ENCODE measurements at places on chromosomes 5 and 9. TPM values are rescaled to one million over a fixed set of nuclear protein-coding genes. Genes with fewer than 3 reads are reported as not detected.

DNA sequence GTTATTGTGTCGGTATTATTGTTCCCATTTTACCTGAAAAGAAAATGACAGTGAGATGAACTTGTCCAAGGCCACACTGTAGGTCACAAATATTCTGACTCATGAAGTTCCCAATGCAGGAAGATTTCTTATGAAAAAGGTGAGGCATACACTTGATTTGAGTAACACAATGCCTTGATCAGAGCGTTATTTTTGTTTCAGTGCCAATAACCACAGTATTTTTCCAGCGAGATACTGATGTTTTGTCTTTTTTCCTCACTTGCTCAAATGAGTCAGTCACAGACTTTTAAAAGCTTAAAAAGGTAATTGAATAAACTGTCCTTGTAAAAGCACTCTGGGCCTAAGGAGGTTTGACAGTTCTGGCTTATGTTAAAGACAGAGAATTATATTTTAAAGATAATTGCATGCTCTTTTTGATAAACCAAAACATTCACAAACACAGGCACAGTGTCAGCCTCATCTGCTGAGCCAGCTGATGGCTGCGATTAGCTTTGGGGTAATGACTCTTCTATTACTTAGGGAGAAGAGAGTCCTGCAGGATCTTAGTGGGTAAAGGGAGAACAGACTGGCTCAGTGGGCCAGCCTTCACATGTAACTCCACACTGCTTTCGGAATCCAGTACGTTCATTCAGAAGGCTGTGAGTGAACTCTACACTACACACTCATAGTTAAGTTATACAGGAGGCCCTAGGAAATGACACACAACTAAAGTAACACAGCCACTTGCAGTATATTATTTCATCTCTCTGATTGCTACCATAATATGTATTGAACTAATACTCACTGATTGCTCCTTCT lies 165.5 kb upstream of the CD180 start:
- DNase-seq = no peak

The CD74 gene
- total RNA-seq = 444 TPM

- DNase-seq = no peak
Measured at GRCh38 chr5:135565266-135565665, 13.5 kb downstream of the CXCL14 start.

DNA sequence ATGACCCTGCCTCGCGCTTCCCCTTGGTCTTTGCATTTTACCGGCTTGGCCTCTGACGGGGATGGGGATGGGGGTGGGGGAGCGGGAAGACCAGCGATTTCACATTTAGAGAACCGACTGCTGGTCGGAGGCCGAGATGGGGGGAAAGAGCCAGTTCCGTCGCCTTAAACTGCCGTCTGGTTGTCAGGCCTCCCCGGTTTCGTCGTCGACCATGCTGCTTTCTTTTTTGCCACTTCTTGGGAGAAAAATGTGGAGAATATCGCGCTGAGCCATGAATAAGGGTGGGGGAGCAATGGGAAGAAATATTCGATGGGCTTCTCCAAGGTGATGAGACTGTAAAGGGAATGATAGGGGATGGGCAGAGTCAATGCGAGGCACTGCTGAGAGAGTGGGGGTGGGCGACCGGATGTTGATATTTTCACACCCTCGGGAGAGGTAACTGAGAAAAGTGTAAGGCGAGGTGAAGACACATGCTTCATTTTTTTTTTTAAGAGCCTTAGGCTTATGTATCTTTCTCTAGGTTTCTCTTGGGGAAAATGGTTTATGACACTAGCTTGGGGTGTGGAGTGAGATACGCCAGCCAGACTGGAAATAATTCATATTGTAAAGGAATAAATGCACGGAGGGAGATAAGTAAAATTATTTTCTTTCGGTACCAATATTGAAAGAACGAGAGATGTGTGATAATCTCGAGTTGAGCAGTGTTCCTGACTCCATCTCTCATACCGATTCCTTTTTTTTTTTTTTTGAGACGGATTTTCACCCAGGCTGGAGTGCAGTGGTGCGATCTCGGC lies 1.1 kb downstream of the KIF2A start:
- peak; percentile 47 for DNase-seq

The LCN15 gene
- not detected for total RNA-seq

The FIBCD1 gene
- total RNA-seq = not detected

- DNase-seq = no peak
Measured at GRCh38 chr5:111779260-111779921, 22.4 kb upstream of the NREP start.

The SLC34A1 gene
- 0.26 TPM for total RNA-seq

- no peak for DNase-seq
Measured at GRCh38 chr5:8340739-8341344, 471.9 kb downstream of the MTRR start.

The DNAJC18 gene
- 30.0 TPM for total RNA-seq

DNA sequence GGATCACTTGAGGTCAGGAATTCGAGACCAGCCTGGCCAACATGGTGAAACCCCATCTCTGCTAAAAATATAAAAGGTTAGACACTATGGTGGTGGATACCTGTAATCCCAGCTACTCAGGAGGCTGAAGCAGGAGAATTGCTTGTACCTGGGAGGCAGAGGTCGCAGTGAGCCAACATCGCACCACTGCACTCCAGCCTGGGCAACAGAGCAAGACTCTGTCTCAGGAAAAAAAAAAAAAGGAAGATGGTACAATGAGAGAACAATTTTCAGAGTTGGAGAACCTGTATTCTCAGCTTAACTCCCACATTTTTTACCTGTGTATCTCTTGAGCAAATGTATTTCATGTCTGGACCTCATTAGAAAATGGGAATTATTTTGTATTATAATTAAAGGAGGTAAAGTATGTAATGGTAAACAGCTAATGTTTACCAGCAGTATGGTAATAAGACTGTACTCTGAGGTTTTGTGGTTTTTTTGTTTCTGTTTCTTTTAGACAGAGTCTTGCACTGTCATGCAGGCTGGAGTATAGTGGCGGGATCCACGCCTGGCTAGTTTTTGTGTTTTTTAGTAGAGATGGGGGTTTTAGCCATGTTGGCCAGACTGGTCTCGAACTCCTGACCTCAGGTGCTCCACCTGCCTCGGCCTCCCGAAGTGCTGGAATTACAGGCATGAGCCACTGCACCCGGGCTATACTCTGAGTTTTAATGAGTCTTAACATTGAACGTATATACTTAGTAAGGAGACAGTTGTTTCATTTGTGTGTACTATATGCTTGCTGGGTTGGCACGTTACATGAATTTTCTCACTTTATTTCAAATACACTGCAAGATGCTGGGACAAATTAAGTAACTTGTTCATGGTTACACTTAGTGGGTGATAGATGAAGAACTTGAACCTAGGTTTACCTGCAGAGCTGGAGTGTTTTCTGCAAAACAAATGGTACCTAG lies 16.2 kb downstream of the UHRF2 start:
- peak; percentile 40 for DNase-seq

GRCh38 chr9:92141144-92142129 lies 26.2 kb upstream of the SPTLC1 start:
- DNase-seq = no peak

The C1QTNF2 gene
- not detected for total RNA-seq

The PCDHB10 gene
- total RNA-seq = not detected

The HSDL2 gene
- total RNA-seq = 13.2 TPM

The ZCCHC10 gene
- 37.6 TPM for total RNA-seq

DNA sequence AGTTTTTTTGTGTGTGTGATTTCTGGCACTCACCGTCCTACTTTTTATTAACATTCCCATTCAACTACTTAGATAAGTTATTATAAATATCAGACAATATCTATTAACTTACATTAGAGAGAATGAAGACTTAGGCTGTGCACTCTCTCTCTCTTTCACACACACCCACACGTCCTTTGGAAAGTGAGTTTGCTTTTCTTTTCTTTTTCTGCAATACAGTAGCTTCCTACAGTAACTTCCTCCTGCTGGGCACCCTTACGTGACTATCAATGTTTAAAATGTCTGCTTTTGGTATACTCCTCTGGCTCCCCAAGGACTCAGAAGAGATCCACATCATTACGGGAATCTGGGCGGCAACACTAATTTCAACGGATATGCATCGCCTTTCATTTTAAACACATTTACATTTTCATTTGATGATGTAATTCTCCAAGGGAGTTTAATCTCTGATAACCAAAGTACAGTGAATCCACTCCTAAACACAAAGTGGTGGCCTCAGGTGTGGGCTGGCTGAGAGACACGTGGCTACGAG lies 179.5 kb downstream of the MAPKAP1 start:
- no peak for DNase-seq

The RFESD gene
- 3.0 TPM for total RNA-seq

DNA sequence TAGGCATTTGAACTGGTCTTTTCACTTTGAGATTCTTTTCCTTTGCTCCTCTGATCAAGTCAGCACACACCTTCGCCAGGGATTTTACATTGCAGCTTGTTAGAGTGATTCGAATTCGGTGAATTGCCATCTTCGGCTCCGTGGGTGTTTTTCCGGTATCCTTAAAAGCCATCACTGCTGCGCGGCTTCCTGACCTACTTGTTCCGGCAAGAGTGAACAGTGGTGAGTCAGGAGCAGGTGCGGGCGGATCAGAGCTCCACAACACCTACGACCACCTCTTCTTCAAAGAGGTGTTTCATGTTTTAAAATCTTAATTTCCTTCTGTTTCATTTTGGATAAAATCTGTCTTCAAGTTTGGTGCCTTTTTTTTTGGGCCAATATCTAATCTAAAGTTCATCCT lies 134.6 kb downstream of the TMC1 start:
- no peak for DNase-seq

The TMEM215 gene
- total RNA-seq = not detected

DNA sequence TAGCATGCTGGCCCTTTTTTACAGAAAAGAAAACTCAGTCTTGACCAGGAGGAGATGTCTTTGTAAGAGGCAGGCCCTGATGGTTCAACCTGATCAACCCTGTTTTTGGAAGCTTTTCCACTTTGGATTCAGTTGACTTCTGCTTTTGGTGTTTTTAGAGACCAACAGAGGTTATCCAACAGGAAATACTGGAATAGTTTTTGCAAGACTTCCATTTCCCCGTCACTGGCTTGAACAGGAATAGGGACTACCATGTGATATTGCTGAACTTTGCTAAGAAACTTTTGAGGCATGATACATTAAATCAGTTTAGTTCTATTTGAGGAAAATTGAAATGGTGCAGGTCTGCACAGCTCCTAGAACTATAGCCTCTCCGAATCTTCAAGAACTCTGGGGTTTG lies 17.1 kb upstream of the DAB2 start:
- DNase-seq = no peak

The FOCAD gene
- total RNA-seq = 33.7 TPM

The PCDHB16 gene
- not detected for total RNA-seq

DNA sequence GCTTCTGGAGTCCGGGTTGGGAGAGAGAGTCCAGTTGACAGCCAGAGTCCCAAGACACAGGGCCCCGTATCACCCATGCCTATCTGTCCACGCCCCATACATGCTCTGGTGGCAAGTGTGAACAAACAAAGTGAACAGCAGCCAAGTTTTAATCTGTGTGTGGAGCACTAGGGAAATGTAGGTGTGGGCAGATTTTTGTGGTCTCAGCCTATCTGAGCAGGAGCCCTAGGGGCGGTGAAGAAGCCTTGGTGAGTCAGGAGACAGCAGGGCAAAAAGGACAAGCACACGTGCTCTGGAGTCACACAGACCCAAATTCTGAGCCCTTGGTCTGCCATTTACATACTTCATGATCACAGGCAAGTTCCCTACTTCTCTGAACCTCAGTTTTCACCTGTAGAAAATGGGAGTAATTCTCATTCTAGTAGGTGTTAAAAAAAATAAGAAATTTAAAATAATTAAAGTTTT lies 23.2 kb downstream of the EGR1 start:
- no peak for DNase-seq

GRCh38 chr5:106241409-106241808 lies 1429.3 kb downstream of the EFNA5 start:
- no peak for DNase-seq

DNA sequence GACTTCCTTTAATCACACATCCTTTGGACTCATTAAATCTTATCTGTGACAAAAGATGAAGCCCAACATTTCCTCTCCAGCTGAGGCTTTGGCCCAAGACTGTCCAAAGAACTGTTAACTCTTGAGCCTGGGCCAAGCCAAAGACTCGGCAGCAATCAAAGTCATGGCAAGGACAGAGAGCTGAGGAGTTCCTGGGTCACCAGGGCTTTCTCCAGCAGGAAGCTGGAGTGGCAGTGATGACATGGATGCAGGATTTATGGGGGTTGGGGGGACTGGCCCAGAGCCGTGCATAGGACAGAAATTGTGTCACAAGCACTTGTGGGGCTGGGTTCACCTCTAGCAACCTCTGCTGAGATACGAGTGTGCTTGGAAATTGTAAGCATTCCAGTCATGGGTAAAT lies 440.3 kb downstream of the PLK2 start:
- no peak for DNase-seq

The DMAC1 gene
- 46.4 TPM for total RNA-seq

DNA sequence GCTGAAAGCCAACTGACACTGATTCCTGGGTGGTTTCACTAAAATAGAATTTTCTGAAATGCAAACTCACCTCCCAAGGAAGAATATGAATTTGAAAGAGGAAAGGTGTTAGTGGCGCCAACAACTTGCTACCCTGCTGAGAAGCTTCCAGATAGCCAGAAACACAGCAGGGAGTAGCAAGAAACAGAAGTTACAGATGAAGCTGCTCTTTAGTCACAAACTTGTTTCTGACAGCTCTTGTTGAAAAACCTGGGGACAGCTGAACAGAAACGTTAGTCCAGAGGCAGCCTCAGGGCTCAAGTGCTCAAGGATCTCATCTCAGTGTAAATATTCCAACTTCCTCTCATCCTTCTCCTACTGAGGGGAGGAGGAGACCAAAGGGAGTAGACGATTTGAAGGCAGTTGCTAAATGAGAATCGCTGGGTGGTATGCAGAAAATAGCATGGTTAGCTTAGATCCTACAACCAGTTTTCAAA lies 184.1 kb downstream of the PDE4D start:
- DNase-seq = no peak

Data from activated T-helper 1 cell treated with anti-CD3 and anti-CD28 coated beads, Interleukin-12 subunit alpha, Interleukin-12 subunit beta, Interleukin-2, Interleukin-4 antibody, amounts not matched to agents 30 ng/mL and 10 ng/mL and 1 ng/mL, durations not matched to agents 14 hours and 24 hours and 36 hours (primary cell).